Stimulated activated CD4-positive, alpha-beta T cell treated with anti-CD3 and anti-CD28 coated beads, Interleukin-15, amount 100 ng/mL, for 1 hour (primary cell): ENCODE measurements at places on chromosomes 12 and 14.

- no peak for DNase-seq
These were observed 185.6 kb downstream of the DICER1 start for GRCh38 chr14:94971750-94972149.

GRCh38 chr14:93002851-93003298 lies 79.9 kb downstream of the CHGA start:
- no peak for DNase-seq

- no peak for DNase-seq
These were observed 5.4 kb downstream of the DLK1 start for GRCh38 chr14:100731846-100732765.

DNA sequence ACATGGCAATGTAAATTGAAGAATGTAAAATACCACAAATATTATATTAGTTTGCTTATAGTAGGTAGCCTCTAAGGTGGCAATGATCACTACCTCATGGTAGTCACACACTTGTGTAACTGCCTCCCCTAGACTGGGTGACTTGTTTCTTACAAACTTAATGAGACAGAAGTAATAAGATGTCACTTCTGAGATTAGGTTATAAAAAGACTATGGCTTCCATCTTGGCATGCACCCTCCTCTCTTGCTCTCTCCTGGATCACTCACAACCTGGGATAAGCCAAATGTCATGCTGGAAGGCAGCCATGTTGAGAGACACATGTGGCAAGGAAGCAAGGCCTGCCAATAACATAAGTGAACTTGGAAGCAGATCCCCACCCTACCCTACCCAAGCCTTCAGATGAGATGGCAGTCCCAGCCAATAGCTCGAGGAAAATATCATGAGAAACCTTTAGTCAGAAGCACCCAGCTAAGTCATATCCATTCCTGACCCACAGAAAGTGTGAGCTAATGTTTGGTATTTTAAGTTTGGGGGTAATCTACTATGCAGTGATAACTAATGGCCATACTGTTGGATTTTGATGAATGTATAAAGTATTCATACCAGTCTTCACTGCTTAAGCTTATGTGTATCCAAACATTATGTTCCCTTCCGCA lies 43.3 kb downstream of the PPP1R12A start:
- no peak for DNase-seq

DNA sequence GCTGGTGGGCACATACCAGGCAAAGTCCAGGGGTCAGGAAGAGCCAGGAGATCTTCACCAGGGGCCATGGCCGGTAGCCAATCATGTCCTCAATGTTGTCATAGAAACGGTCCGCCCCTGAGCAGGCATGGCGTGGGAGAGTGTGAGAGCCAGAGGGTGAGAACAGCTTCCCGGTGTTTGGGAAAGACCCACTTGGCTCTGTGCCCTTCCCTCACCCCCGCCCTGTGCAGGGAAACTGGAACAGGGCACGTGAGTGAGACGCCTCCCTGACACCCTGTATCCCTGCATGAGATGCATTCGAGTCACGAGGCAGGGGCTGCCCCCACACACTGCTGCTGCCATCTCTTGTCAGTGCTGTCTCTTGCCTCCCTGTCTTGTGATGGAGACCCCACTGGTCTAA lies 20.7 kb downstream of the SLC6A12 start:
- no peak for DNase-seq

DNA sequence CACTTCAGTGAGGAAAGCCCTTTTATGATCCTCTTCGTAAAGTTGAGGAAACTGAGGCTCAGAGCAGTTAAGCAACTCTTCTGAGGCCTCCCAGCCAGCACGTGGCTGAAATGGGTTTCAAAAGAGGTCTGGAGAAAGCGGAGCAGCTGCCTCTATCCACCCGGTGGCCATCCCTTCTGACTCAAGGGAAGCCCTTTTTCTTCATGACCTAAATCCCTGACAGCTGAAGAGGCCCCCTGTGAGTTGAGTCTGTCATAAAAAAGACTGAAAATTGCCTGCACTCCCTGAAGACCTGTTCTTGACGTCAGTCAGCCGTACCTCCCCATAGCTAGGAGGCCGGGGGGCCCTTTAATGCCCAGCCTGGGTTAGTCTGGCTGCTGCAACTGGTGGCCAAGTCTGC lies 10.7 kb downstream of the CMKLR1 start:
- DNase-seq = no peak

DNA sequence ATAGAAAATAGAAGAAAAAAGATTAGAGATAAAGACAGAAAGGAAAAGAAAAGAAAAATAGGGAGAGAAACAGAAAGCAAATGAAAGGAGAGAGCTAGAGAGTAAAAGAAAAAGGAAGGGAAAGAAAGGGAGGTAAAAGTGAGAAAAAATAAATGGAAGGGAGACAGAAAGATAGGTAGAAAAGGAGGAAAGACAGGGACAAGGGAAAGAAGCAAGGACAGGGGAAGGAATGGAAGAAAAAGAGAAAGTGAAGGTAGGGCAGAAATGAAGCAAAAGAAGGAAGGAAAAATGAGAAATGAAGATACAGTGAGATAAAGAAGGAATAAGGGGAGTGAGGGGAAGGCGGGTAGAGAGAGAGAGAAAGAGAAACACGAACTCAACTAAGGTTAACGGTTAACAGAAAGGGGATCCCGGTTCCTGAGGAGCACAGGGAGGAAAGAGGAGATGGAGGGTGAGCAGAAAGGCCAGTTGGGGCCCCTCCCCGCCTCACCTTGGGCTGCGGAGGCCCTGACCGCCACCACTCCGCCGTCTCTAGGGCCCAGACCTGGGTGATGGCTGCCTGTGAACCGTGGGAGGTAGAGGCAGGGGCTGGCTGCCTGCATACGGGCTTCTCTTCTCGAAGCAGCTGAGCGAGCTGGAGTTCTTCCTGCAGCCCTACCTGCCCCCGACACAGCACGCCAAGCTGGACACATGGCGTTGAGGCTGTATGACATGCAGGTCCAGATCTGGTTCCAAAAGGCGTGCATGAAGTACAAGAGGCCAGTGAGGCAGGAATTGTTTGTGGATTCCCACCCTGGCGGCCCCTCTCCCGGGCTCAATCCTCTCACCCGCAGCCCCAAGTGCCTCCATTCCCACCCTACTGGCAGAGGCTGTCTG lies 59.5 kb downstream of the SMUG1 start:
- no peak for DNase-seq

DNA sequence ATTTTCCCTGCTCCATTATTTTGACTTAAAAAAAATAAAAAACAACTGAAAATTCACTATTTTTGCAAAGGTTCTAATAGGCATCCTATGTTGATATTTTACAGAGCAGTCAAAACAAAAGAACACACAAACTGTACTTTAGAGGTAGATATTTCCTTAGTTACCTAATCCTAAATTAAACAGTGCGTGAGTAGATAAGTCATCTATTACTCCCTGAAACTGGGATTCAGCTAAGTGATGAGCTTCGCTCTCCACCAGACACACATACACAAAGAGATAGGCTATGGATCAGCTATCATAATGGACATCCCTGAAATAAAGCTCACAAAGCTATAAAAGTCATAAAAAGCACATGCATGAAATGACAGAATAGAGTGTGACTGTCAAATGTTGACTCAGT lies 398.7 kb downstream of the SOX5 start:
- no peak for DNase-seq

- DNase-seq = no peak
These were observed 52.0 kb downstream of the KCNMB4 start for GRCh38 chr12:70418101-70418500.

DNA sequence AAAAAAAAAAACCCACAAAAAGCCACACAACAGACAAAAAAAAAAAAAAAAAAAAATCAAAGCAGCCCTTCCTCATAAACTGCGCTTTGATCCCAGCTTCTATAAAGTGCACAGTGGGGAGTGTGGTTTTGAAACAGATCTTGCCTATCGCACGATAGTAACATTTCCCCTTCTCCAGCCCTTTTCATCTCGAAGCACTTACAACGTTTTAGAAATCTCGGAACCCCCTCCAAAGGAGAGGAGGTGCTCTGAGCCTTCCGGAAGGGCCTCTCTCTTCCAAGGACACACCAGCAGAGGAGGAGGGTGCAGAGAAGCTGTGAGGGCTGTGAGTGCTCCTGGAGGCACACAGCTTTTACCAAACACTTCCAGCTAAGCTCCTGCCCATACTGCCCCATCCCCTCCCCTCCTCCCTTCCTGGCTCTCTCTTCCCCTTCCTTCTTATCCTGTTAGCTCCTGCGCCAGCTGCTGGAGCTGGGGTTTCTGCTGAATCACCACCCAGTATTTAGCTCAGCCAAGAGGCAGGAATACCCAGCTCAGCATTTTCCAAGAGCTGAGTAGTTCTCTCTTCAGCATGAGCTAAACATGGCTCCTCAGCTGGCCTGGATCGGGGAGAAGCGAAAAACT lies 28.4 kb downstream of the SLC7A8 start:
- no peak for DNase-seq

- DNase-seq = no peak
These were observed 11.0 kb upstream of the PTPRB start for GRCh38 chr12:70648191-70648590.

- peak; percentile 50 for DNase-seq
These were observed 16.4 kb upstream of the ESPL1 start for GRCh38 chr12:53251477-53252348.

- no peak for DNase-seq
These were observed 117.8 kb downstream of the MED13L start for GRCh38 chr12:116159593-116160200.

GRCh38 chr14:35808076-35808637 lies 938 bp downstream of the RALGAPA1 start:
- DNase-seq = no peak

- DNase-seq = no peak
These were observed 447 bp downstream of the CD63 start for GRCh38 chr12:55728186-55728938.

DNA sequence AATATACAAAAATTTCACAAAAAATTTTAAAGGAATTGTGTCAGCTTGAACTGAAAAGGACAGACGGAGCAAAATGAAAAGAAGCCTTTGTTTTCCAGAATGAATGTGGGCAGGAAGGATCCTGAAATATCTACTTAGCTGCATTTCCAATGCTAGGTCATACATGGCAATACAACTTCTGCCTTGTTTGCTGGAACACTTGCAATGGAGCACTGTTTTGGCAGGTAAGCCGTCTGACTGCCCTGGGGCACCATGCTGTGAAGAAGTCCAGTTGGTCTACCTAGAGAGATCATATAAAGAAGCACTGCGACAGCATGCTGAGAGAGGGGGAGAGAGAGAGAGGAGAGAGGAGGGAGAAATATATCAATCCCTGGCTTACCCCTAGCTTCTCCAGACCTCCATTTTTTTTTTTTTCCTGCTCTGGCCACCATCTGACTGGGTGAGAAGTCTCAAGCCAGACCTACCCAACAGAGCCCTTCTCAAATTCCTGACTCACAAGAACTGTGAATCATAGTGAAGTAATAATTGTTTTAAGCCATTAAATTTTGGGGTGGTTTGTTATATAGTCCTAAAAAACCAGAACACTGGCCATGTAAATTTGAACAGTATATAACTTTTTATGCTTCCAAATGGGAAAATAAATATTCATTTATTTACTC lies 97.1 kb upstream of the PRICKLE1 start:
- no peak for DNase-seq

- DNase-seq = no peak
These were observed 274.9 kb downstream of the PAWR start for GRCh38 chr12:79415746-79416435.

- DNase-seq = no peak
These were observed 9.3 kb upstream of the PTHLH start for GRCh38 chr12:27981874-27982273.

DNA sequence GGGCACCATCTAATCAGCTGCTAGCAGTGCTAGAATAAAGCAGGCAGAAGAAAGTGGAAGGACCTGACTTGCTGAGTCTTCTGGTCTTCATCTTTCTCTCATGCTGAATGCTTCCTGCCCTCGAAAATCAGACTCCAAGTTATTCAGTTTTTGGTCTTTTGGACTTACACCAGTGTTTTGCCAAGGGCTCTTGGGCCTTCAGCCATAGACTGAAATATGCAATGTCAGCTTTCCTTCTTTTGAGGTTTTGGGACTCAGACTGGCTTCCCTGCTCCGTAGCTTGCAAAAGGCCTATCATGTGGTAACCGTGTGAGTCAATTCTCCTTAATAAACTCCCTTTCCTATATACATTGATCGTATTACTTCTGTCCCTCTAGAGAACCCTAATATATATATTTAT lies 159.3 kb downstream of the SLCO1B3 start:
- DNase-seq = no peak

DNA sequence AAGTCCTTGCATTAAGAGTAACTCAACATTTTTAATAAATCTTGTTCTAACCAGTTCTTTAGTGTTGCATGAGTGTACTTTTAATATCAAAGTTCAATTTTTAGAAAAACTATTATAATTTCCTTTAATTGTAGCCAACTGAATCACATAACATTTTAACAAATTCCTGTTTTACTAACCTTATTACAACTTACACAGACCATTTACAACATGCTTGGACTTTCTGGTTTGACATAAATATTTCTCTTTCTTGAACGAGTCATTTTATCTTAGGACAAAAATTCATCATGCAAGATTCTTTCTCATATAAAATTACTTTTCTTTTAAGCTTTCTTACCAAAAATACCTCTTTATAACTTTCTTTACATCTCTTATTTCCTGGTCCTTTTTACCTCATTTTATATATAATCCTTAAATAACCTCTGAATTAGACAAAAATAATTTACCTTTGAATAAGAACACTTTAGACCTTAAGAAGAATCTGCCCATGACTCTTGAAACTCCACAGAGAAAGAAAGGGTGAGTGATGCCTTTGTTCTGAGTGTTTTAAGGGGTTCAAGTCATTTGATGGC lies 3.9 kb downstream of the SLCO1A2 start:
- DNase-seq = no peak

- DNase-seq = no peak
These were observed 236.7 kb downstream of the CACNA1C start for GRCh38 chr12:2289525-2289924.

- DNase-seq = no peak
These were observed 189.2 kb upstream of the C14orf180 start for GRCh38 chr14:104390221-104390931.

- DNase-seq = no peak
These were observed 2.3 kb downstream of the ARHGDIB start for GRCh38 chr12:14959126-14959440.

DNA sequence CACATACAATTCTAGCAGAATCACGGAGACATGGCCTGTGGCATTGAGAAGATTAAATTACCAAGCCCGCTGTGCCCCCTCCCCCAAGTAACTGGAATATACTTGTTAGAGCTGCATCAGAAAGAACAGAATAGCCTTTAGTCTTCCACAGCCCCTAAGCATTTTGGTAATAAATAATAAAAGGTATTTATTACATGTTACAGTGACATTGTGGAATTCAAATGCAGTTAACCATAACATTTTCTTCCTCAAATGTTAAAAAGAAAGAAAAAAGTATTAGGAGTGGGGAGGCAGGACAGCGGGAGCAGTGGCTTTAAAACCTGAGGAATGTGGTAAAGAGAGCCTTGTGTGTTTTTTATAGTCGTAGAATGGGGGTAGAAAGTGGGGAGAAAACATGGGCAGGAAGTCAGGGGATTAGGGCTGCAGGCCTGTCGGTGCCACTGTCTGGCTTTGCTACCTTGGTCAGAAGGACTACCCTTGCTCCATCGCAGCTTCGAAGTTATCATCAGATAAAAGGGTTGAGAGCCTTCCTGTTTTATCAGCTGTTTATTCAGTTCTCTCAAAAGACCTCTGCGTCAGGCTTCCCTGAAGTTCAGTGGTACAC lies 255.9 kb downstream of the MSRB3 start:
- DNase-seq = no peak
